MM.1S (cell line): ENCODE measurements at places on chromosomes 11 and 22.

GRCh38 chr11:83162377-83162776, 5.4 kb downstream of the PCF11 start:
- H3K36me3 ChIP-seq = peaks cover 24% of the 10 kb centered on the region
- no peaks in the 10 kb centered on the region for H3K27me3 ChIP-seq
- peak; percentile 85 for DNase-seq

- H3K4me1 ChIP-seq = no peaks in the 10 kb centered on the region
- no peak overlapping the region for H3K27ac ChIP-seq
- H3K27me3 ChIP-seq = peaks cover 24% of the 10 kb centered on the region
- no peaks in the 10 kb centered on the region for H3K36me3 ChIP-seq
- H3K4me3 ChIP-seq = no peak overlapping the region
Observed at GRCh38 chr22:26949193-26949592, 291.8 kb downstream of the MIAT start.

GRCh38 chr22:44243761-44244160, 63.0 kb downstream of the PARVG start:
- H3K27me3 ChIP-seq = peaks cover 88% of the 10 kb centered on the region
- no peaks in the 10 kb centered on the region for H3K4me1 ChIP-seq
- H3K27ac ChIP-seq = no peak overlapping the region
- DNase-seq = no peak

DNA sequence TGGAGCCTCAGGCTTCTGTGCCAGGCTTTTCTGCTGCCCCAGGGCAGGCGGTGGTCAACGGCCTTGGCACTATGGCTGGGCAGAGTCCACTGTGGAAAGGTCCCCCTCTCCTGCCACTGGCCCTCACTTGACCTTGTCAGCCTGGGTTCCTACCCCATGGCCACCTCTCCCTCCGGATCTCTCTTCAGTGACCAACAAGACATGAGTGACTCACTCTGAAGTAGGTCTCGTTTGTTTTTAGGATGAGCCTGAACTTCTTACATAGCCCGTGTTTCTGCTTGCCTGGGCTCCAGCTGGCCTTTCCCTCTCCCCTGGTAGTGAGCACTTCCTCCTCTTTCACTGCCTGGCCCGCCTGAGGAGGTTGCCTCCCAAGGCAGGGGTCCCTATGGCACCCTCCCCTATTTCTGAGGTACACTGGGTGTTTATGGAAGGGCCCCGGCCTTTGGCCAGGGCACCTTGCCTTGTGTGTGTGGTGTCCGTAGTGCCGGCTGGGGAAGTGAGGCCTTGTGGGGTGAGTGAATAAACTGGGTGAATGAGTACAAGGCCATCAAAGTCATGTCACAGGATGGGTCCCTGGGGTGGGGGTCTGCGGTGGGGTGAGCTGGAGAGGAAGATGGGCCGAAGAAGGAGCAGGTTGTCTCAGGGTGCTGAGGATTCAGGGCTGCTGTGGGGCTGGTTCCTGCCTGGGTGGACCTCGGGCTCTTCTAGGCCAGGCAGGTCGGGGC, 5.0 kb downstream of the SHANK3 start:
- peaks cover 46% of the 10 kb centered on the region for H3K27me3 ChIP-seq
- no peak for DNase-seq
- no peaks in the 10 kb centered on the region for H3K36me3 ChIP-seq

GRCh38 chr11:94528551-94528950, 15.2 kb upstream of the FUT4 start:
- H3K27me3 ChIP-seq = no peaks in the 10 kb centered on the region
- H3K27ac ChIP-seq = no peak overlapping the region
- H3K4me3 ChIP-seq = no peak overlapping the region
- DNase-seq = no peak
- peaks cover 13% of the 10 kb centered on the region for H3K4me1 ChIP-seq

DNA sequence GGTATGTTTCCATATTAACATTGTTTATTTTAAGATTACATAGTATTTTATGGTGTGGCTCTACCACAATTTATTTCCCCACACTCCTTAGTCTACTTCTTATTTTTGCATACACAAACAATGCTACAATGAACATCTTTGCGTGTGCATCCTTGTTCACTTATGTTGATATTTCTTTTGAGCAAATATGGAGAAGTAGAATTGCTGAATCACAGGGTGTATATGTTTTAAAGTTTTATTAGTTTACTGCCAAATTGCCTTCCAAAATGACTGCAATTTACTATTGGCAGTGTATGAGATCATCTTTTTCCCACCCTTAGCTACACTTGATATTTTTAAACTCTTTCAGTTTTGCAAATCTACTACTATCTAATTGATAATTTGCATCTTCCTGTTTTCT, 38.7 kb upstream of the FAR1 start:
- H3K27ac ChIP-seq = no peak overlapping the region
- no peaks in the 10 kb centered on the region for H3K36me3 ChIP-seq
- no peaks in the 10 kb centered on the region for H3K4me1 ChIP-seq
- no peak for DNase-seq
- H3K4me3 ChIP-seq = no peak overlapping the region

- no peaks in the 10 kb centered on the region for H3K27me3 ChIP-seq
- H3K4me3 ChIP-seq = no peak overlapping the region
- peak; percentile 33 for DNase-seq
- no peaks in the 10 kb centered on the region for H3K36me3 ChIP-seq
- no peak overlapping the region for H3K27ac ChIP-seq
Observed at GRCh38 chr22:31089160-31090100, 8.3 kb downstream of the SMTN start.

DNA sequence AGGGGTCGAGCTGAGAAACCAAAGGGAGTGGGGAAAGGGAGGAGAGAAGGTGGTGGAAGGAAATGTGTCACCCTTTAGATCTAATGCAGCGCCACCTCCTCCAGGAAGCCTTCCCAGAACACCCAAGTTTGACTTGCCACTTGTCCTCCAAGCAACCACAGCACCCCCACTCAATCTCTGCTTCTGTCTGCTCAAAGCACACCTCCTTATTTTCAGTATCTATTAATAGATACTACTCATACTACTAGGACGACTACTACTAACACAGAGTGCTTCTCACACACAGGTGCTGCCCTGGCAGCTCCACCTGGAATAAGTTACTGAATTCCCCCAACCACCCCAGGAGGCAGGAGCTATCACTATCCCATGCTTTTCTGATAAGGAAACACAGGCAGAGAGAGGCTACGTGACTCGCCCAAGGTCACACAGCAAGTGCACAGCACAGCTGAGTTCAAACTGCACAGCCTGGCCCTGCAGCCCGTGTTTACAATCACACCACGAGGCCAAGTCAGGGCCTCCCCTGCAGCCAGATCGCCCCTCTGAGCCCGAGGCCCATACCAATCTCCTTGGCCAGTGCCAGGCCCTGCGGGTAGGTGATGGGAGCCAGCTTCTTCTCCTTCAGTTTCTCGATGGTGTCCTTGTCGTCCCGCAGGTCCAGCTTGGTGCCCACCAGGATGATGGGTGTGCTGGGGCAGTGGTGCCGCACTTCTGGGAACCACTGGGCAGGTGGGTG, 13.2 kb downstream of the RAC2 start:
- peak overlapping the region; percentile 99 for H3K27ac ChIP-seq
- peaks cover 17% of the 10 kb centered on the region for H3K36me3 ChIP-seq
- H3K4me3 ChIP-seq = peak overlapping the region; percentile 23; the same call in 1 of the 2 replicates
- peaks cover 77% of the 10 kb centered on the region for H3K4me1 ChIP-seq
- no peaks in the 10 kb centered on the region for H3K27me3 ChIP-seq

- H3K4me1 ChIP-seq = peaks cover 12% of the 10 kb centered on the region
- DNase-seq = peak; percentile 76
- no peak overlapping the region for H3K27ac ChIP-seq
- no peaks in the 10 kb centered on the region for H3K27me3 ChIP-seq
Observed at GRCh38 chr11:33687733-33688479, 12.7 kb downstream of the C11orf91 start.

DNA sequence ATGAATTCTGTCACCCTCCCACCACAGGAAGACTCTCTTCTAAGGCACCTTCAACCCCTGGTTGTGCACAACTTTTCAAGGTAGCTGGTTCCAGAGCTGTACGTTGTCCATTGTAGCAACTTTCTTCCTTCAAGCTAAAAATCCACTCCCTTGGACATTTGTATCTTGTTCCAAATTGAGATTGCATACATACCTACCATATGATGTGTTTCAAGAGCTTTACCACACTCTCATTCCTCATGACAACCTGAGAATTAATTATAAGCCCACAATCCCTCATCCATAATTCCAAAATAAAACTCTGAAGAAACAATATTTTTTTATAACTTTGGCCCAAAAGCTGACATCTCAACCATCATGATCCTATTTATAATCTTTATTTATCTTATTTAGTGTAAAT, 3.0 kb downstream of the OR52W1 start:
- no peaks in the 10 kb centered on the region for H3K36me3 ChIP-seq
- H3K4me3 ChIP-seq = no peak overlapping the region
- no peak overlapping the region for H3K27ac ChIP-seq
- H3K4me1 ChIP-seq = peaks cover 30% of the 10 kb centered on the region
- no peak for DNase-seq

DNA sequence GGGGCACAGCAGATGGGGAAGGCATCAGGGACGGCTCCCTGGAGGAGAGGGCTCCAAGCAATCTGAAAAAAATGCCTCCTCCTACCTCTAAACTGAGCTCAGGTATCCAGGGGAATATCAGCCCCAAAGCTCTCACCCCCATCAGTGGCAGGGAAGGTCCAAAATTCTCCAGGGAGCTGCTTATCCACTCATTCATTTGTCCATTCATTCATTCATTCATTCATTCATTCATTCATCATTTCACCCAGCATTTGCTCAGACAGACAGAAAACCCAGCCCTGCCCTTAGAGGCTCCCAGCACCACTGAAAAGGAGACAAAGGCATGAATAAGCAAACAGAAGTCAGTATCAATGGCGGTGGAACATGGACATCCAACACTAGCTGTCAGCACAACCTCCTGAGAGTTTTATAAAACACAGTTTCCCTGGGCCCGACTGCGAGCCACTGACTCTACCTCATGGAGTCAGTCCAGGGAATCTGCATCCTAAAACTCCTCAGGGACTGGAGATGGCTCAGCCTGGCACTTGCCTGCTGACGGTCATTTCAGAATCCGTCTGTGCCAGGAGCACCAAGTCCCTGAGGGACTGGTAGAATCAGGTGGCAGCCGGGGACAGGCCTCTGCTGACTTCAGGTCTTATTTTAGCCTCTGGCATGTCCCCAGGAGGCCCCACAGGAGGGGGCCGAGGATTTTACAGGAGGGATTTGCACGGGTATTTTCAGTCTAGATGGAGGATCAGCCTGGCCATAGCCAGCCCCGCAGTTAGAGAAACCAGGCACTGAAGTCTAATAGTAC, 164.6 kb downstream of the MN1 start:
- peaks cover 76% of the 10 kb centered on the region for H3K27me3 ChIP-seq
- no peaks in the 10 kb centered on the region for H3K36me3 ChIP-seq
- H3K4me3 ChIP-seq = no peak overlapping the region
- H3K27ac ChIP-seq = no peak overlapping the region
- DNase-seq = no peak

GRCh38 chr11:76598426-76598839, 72.1 kb downstream of the LRRC32 start:
- peak; percentile 58 for DNase-seq
- no peaks in the 10 kb centered on the region for H3K4me1 ChIP-seq
- H3K36me3 ChIP-seq = no peaks in the 10 kb centered on the region
- no peaks in the 10 kb centered on the region for H3K27me3 ChIP-seq
- H3K27ac ChIP-seq = no peak overlapping the region

GRCh38 chr11:28729339-28729738, 621.2 kb downstream of the METTL15 start:
- no peaks in the 10 kb centered on the region for H3K4me1 ChIP-seq
- no peak for DNase-seq
- no peak overlapping the region for H3K4me3 ChIP-seq
- H3K27me3 ChIP-seq = no peaks in the 10 kb centered on the region
- H3K36me3 ChIP-seq = no peaks in the 10 kb centered on the region

DNA sequence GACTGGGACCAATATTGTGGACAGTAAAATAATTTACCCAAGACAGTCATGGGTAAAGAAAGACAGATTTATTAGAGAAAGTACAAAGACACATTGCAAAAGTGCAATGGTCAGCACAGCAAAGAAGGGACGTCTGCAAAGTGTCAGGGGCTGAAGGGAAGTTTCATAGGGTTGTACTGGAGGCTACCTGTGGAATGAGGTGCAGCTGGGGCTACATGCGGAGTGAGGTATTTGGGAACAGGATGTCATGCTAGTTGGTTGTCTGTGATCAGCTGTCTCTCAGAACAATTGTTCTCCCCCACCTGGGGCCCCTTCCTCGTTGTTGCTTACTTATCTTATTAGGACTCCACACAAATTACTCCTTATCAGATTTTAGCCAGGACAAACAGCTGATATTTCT, 11.4 kb upstream of the APOL3 start:
- no peak for DNase-seq
- H3K27me3 ChIP-seq = no peaks in the 10 kb centered on the region
- no peaks in the 10 kb centered on the region for H3K36me3 ChIP-seq
- no peak overlapping the region for H3K4me3 ChIP-seq

DNA sequence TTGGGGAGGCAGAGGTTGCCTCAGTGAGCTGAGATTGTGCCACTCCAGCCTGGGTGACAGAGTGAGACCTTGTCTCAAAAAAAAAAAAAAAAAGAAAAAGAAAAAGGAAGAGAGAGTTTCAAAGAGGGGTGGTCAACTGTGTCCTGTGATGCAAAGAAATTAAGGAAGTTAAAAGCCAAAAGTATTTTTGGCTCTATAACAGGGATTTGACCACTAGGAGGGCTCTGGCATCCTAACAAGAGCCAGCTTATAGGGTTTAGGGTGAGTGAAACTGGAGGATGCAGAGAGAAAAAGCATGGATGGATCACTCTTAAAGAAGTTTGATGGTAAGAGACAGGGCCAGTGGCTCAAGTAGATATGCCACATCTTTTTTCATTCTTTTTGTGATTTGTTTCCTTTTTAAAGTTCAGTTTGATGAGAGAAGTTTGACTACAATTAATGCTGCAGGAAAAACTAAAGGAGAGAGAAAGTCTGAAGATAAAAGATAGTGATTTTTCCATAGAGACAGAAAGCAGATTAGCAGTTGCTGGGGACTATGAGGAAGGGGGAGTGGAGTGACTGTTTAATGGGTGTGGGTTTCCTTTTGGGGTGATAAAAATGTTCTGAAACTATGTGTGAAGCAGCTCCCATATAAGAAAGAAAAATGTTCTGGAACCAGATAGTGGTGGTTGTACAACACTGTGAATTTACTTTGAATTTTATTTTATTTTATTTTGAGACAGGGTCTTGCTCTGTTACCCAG, 11.1 kb upstream of the MICAL2 start:
- no peak overlapping the region for H3K4me3 ChIP-seq
- H3K4me1 ChIP-seq = peaks cover 8% of the 10 kb centered on the region
- DNase-seq = no peak
- no peaks in the 10 kb centered on the region for H3K36me3 ChIP-seq

DNA sequence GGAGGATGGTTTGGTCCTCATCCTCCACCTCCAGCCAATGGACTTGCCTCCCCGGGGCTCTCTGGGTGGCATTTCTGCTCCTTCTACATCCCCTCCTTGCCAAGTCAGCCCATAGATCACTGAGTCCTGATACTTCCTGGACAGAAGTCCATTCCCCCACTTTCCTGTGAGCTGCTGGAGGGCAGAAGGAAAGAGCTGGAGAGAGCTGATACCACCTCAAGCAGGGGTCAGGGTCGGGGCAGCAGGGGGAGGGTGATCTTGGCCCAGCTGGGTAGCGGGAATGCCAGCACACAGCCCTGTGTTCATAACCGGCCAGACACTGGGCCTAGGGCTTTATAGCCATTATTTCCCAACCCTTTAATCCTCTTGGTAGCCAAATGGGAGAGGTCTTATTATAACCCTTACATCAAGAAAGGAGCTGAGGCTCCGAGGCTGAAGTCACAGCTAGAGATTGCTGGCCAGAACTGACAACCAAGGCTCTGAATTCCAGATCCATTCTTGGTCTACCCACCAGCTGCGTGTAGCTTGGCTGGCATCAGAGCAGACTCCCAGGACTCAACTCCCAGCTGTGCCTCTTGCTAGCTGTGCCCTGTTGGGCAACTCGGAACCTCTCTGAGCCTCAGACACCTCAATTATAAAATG, 39.9 kb downstream of the CD6 start:
- H3K36me3 ChIP-seq = no peaks in the 10 kb centered on the region
- 0 out of 2 replicates have a peak, but pooled peaks cover 3% of the 10 kb centered on the region for H3K4me1 ChIP-seq
- H3K27ac ChIP-seq = no peak overlapping the region
- H3K27me3 ChIP-seq = no peaks in the 10 kb centered on the region
- H3K4me3 ChIP-seq = no peak overlapping the region
